ENCODE measurements at places on chromosomes 7 and 10. TPM values are rescaled to one million over a fixed set of nuclear protein-coding genes. Genes with fewer than 3 reads are reported as not detected.

The MRPS17 gene
- total RNA-seq: 10.7 TPM

The GALNT17 gene
- not detected for total RNA-seq

The PLEKHS1 gene
- not detected for total RNA-seq

The LEP gene
- total RNA-seq: not detected

The CACNA2D1 gene
- total RNA-seq: 94.8 TPM

The AKR1C4 gene
- total RNA-seq: not detected

The ADCYAP1R1 gene
- total RNA-seq: not detected

The PRLHR gene
- total RNA-seq: not detected

The KDM7A gene
- 5.2 TPM for total RNA-seq

The BLNK gene
- total RNA-seq: not detected

The CNPY1 gene
- total RNA-seq: not detected

The ZCCHC24 gene
- 24.5 TPM for total RNA-seq

The CNTNAP2 gene
- total RNA-seq: 3.6 TPM

The ELOVL3 gene
- 2.4 TPM for total RNA-seq

The SEMA3C gene
- 455 TPM for total RNA-seq

The UBTD1 gene
- total RNA-seq: 34.0 TPM

The PRTFDC1 gene
- 6.8 TPM for total RNA-seq

The CACUL1 gene
- 33.9 TPM for total RNA-seq

The UTF1 gene
- not detected for total RNA-seq

The SMKR1 gene
- total RNA-seq: not detected

The SEMA3A gene
- total RNA-seq: 18.1 TPM

The MAGI2 gene
- total RNA-seq: 16.0 TPM

The STRIP2 gene
- 3.3 TPM for total RNA-seq

The HIP1 gene
- total RNA-seq: 26.9 TPM
